ENCODE measurements at places on chromosomes 13 and 19.

GRCh38 chr13:95793018-95793555 is 116.1 kb downstream of the DNAJC3 start:
- no peak for DNase-seq

DNA sequence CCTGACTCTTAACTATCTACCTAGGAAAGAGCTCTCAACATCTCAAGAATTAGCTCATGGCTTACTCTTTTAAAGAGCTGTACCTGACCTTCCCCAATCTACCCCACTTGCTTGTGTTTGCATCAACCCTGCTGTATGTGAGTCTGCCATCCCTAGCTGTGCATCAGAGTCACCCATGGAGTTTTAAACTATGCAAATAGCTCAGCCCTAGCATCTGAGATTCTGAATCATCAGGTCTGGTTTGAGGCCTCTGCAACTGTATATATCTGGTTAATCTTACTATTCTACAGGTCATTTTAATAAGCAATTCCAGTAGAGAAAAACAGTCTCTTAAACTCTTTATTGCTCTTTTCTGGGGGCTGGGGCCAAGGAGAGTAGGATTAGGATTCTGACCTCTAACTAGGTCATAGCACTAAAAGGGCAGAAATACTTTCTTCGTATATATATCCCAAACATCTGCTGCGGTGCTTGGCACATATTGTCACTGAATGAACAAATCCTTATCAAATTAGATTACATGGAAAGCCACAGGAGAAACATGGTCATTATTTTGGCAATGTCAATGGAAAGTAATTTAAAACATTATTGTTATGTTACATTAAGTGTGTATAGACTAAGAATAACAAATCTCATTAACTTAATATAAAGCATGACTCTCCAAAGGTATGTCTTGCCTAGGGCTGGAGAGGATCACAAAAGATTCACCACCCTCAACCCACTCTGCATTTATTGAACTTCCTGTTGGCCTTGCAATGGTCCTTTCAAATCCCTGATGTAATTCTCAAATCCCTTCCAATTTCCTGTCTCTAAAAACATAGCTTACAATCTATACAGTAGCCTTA is 232.2 kb downstream of the DACH1 start:
- DNase-seq, result no peak

DNA sequence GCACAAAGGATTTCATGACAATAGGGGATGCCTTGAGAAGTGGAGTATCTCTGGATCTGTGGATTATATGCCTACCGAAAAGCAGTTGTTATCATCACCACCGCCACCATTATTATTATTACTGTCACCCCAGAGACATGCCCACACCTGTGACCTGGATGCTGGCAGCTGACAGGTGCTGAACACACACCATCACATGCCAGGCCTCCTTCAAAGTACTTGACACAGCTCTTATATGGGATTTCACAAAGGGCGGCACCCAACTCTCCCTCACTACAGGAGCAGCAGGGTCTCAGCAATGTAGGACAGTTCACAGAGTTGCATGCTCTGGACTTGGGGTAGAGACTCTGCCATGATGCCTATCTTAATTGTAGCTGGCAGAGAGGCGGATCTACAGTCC is 5.6 kb upstream of the GPR42 start:
- DNase-seq, result no peak

- no peak for DNase-seq
Observed at GRCh38 chr13:50708461-50708860, 135.0 kb downstream of the DLEU7 start.

DNA sequence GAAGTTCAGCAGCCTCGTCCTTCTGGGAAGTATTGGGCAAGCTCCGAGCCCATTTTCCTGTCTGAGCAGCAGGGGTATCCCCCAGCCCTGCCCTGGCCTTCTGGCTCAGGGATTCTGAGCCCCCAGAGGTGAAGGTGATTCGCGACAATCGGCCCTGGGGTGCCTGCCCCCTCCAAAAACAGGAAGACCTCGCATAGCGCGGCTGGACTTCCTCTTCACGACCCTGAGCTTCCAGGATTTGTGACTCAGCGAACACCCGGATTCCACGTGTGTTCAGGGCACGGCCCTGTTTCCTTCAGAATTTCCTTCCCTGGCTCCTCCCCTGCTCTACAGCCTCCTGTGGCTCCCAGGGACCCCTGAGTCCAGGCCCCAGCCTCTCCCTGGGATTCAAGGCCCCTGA is at the start of gene SEMA6B:
SEMA6B (minus strand) TSS at position 116 of the 400 bp plus-strand sequence. CDS start 1,227 bp downstream, outside the sequence.
- DNase-seq, result no peak

GRCh38 chr13:109172136-109172535 is 542.7 kb downstream of the MYO16 start:
- no peak for DNase-seq

- no peak for DNase-seq
Observed at GRCh38 chr13:43879755-43880181, at the start of gene LACC1. LACC1 (plus strand) TSS chr13:43879904; CDS start chr13:43880986, 1,082 bp downstream.

GRCh38 chr19:33024398-33024797 is 40.3 kb downstream of the RHPN2 start:
- no peak for DNase-seq

DNA sequence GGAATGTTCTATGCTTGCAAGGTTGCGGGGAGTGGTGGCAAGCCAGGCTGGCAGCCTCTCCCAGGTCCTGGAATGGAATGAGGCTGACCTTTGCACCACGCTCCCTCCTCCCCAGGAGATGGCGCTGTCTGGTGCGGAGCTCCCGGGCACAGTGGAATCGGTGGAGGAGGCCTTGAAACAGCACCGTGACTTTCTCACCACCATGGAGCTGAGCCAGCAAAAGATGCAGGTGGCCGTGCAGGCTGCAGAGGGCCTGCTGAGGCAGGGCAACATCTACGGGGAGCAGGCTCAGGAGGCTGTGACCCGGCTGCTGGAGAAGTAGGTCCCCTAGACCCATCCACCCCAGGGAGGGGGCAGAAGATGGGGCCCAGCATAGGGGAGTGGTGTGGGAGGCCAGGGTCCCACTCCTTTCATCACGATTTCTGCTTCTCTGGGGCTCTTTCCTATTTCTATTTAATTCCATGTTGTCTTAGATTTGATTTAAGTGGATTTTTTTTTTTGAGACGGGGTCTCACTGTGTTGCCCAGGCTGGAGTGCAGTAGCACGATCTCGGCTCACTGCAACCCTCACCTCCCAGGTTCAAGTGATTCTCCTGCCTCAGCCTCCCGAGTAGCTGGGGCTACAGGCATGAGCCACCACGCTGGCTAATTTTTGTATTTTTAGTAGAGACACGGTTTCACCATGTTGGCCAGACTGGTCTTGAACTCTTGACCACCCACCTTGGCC is 53.2 kb upstream of the SHKBP1 start:
- peak; percentile 41 for DNase-seq

- DNase-seq, result no peak
Observed at GRCh38 chr19:55619286-55619685, 5.1 kb downstream of the ZNF784 start.

- no peak for DNase-seq
Observed at GRCh38 chr19:9967326-9967725, 31.0 kb upstream of the OLFM2 start.

DNA sequence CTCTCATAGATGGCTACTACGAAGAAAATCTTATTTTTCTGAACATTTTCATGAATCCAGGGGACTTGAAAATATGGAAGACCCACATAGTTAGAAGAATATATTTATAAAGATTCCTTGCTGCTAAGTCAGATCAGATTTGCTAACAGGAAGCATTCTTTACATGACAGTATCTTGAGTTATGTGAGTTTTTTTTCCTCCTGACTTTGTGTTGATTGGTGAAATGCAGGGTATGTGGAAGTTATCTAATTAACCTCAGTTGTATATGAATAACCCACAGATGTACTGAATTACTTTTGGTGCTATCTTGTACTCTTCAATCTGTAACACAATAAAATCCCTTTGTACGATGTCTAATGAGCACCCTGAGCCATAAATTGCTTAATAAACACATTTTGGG is 53.8 kb downstream of the ESD start:
- no peak for DNase-seq

Measured in NCI-H1092 treated with DMSO at 0.1 percent for 48 hours (cell line).